Activated naive CD8-positive, alpha-beta T cell treated with anti-CD3 and anti-CD28 coated beads for 36 hours (primary cell): ENCODE measurements at places on chromosomes 2 and 18.

- DNase-seq = no peak
- H3K27me3 ChIP-seq = no peaks in the 10 kb centered on the region
- no peaks in the 10 kb centered on the region for H3K36me3 ChIP-seq
- H3K4me1 ChIP-seq = peaks cover 35% of the 10 kb centered on the region
- no peak overlapping the region for H3K4me3 ChIP-seq
These were observed 135.4 kb downstream of the LAMA3 start for GRCh38 chr18:23824669-23825068.

DNA sequence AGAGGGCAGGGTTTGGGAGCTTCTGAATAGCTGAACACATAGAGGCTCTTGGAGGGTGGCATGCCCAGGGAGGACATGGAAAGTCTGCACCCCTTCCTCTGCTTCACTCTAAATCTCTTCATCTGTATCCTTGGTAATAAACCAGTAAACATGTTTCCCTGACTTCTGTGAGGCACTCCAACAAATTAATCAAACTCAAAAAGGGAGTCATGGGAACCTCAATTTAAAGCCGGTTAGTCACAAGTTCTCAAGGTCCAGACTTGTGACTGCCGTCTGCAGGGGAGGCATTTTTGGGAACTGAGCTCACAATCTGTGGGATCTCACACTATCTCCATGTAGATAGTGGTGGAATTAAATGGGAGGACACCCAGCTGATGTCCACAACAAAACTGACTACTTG, 33.1 kb upstream of the STON1 start:
- peaks cover 24% of the 10 kb centered on the region for H3K36me3 ChIP-seq
- H3K27me3 ChIP-seq = no peaks in the 10 kb centered on the region
- H3K4me3 ChIP-seq = no peak overlapping the region
- DNase-seq = no peak
- no peaks in the 10 kb centered on the region for H3K4me1 ChIP-seq

DNA sequence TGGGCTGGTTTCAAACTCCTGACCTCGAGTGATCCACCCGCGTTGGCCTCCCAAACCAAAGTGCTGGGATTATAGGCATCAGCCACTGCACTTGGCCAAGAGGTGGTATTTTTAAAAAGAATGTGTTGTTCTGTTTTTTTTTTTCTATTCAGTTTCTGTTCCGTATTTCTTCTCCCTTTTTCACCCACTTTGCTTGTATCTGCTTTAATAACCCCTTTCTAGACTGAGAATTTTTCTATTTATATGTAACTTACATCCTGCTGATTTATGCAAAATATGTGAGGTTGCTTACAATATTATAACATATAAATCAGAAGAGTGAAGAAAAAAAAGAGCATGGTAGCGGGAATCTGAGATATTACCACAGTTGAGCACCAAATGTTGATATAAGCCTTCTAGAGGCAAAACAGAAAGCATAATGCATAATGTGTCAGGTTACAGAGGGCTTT, 17.2 kb upstream of the LYPD6B start:
- H3K4me3 ChIP-seq = no peak overlapping the region
- no peak for DNase-seq
- no peaks in the 10 kb centered on the region for H3K27me3 ChIP-seq
- H3K36me3 ChIP-seq = no peaks in the 10 kb centered on the region

- H3K4me3 ChIP-seq = no peak overlapping the region
- peak; percentile 8 for DNase-seq
- peaks cover 7% of the 10 kb centered on the region for H3K4me1 ChIP-seq
These were observed 182.0 kb downstream of the TCF4 start for GRCh38 chr18:55405893-55406406.

GRCh38 chr18:42706029-42706608, 409.4 kb downstream of the RIT2 start:
- no peaks in the 10 kb centered on the region for H3K36me3 ChIP-seq
- no peaks in the 10 kb centered on the region for H3K4me1 ChIP-seq
- H3K4me3 ChIP-seq = no peak overlapping the region
- H3K27me3 ChIP-seq = no peaks in the 10 kb centered on the region
- H3K27ac ChIP-seq = no peak overlapping the region

GRCh38 chr2:84970868-84971509, at the start of gene KCMF1:
Gene KCMF1 (plus strand): TSS chr2:84971161. CDS start chr2:84971452, 291 bp downstream.
- peak within 1 kb of the TSS; percentile 100 for H3K4me3 ChIP-seq
- H3K27me3 ChIP-seq = peaks cover 3% of the 10 kb centered on the region

- H3K4me3 ChIP-seq = no peak overlapping the region
- H3K27ac ChIP-seq = no peak overlapping the region
- no peaks in the 10 kb centered on the region for H3K4me1 ChIP-seq
- DNase-seq = no peak
These were observed 172.3 kb downstream of the PID1 start for GRCh38 chr2:229098801-229099200.

DNA sequence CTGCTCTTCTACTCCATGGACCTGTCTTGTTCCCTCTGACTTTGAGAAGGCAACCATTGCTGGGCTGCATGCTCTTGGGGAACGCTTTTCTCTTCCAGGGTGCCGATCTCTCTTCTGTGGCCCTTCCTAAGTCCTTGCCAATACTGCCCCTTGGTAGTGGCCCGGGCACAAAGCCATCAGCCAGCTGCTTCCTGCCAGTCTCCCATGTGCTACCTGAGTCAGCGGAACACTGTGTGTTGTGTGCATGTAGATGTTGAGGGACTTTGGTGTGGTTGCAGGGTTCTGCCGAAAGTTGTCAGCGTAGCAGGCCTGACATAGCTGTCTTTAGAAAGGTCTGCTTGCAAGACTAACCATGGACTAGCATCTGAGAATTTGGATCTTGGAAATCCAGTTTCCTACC, 35.4 kb downstream of the MGAT5 start:
- H3K27me3 ChIP-seq = no peaks in the 10 kb centered on the region
- H3K36me3 ChIP-seq = peaks cover 19% of the 10 kb centered on the region
- no peak overlapping the region for H3K4me3 ChIP-seq
- H3K4me1 ChIP-seq = peaks cover 23% of the 10 kb centered on the region

- no peaks in the 10 kb centered on the region for H3K4me1 ChIP-seq
- H3K4me3 ChIP-seq = no peak overlapping the region
- no peak for DNase-seq
- H3K27ac ChIP-seq = no peak overlapping the region
- H3K36me3 ChIP-seq = no peaks in the 10 kb centered on the region
- H3K27me3 ChIP-seq = peaks cover 4% of the 10 kb centered on the region
These were observed 44.0 kb upstream of the CHMP1B start for GRCh38 chr18:11807233-11807632.

GRCh38 chr2:238818561-238818960, 29.3 kb upstream of the TWIST2 start:
- no peak overlapping the region for H3K27ac ChIP-seq
- no peaks in the 10 kb centered on the region for H3K4me1 ChIP-seq
- no peak for DNase-seq
- H3K4me3 ChIP-seq = no peak overlapping the region
